ENCODE measurements at places on chromosomes 7 and 10.

DNA sequence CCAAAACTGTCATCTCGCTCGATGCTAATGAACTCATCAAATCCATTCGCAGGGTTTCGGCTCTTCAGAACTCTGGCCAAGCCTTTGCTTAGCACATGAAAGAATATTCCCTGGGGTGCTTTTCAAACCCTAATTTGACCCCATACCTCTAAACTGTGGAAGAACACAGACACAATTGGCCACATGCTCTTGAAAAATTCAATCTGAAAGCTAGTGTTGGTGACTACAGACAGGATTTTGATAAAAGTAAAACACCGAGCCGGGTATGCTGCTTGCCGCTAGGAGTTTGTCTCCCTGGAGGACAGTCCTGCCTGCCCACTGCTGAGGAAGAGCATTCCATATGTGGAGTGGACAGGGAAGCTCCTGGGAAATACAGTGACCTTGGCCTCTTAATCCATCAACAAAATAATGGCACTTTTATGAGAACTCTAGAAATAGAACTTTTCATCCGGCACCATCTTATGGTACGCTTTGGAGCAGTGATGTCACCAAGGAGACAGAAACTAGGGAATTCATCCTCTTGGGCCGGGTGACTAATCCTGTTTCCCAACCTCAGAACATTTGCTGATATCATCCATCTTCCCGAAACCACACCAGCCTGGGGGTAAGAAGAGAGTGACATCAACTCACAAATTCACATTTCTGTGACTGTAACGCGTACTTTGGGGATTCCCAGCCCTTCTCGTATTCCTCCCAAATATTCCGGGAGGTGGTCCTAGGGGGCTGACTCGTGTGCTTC lies 34.2 kb downstream of the MTURN start:
- no peak for DNase-seq

GRCh38 chr7:130458257-130458656 lies 17.4 kb upstream of the CEP41 start:
- DNase-seq, result no peak

DNA sequence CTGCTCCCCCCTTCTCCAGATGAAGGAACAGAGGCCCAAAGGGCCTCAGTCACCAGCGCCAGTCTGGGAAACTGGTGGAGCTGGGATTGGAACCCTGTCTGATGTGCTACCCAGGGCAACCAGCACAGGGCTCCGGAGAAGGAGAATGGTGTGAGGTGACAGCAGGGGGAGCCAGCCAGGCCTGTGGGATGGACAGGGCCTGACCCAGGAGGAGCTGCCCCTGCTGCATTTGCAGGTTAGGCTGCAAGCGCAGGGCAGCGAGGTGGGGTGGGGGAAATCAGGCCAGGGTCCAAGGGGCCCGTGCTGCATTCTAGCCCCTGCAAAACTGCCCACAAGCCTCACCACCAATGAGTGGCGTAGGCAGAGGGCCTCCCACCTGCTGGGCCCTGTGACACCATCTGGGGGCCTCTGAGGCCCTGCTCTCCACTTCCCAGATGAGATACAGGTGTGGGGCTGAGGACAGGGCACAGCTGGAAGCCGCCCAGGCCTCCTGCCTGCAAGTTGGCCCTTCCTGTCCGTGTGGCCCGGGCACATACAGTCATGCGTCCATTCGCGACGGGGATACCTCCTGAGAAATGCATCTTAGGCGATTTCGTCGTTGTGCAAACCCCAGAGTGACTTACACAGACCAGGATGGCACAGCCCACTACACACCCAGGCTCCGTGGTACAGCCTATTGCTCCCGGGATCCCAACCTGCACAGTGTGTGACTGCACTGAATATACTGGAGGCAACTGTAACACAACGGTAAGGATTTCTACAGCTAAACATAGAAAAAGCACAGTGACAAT lies 45.3 kb downstream of the RASGEF1A start:
- no peak for DNase-seq

GRCh38 chr10:7007600-7008190 lies 403.1 kb downstream of the SFMBT2 start:
- no peak for DNase-seq

GRCh38 chr7:35905555-35905954 lies 104.7 kb downstream of the SEPTIN7 start:
- DNase-seq, result no peak

GRCh38 chr7:90594751-90595317 lies 1.3 kb upstream of the CDK14 start:
- no peak for DNase-seq

DNA sequence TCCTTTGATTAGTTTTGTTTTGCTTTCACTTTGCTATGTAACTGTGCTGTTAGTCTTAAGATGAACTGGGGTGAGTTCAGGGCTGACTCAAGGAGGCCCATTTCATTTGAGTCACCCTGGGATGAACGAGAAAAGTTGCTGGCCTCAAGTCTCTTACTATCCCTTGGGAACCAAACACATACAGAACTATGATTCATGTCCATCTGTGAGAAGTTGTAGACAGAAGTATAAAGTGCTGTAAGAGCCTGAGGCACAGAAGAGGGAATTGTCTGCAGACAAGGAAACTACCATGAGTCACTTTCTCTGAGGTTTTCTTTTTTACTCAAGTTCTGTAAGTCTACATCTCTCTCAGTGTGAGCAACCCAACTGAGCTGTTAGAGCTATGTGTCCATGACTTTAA lies 179.8 kb upstream of the CSTF2T start:
- DNase-seq, result no peak

DNA sequence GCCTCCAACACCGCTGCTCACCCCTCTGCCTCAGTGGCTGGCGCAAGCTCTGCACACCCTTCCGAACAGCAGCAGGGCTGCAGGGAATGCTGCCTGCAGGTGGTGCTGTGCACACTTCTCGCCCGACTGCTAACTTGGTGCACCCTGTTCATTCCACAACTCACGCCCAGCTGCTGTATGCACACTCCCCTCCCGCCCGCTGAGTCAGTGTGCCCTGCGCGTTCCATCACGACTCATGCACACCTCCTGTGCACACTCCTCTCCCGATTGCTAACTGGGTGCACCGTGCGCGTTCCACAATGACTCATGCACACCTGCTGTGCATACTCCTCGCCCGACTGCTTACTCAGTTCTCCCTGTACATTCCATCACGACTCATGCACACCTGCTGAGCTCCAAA lies 21.5 kb downstream of the ADARB2 start:
- DNase-seq, result no peak

Measured in stimulated activated CD4-positive, alpha-beta T cell treated with anti-CD3 and anti-CD28 coated beads, Interleukin-15, amount 100 ng/mL, for 1 hour (primary cell).